ENCODE measurements at places on chromosomes 2 and 18.
A peak's percentile ranks its signal among the peaks of the same experiment; 100 is the strongest.

- DNase-seq = no peak
Measured at GRCh38 chr18:48999569-48999968, 48.8 kb upstream of the SMAD7 start.

DNA sequence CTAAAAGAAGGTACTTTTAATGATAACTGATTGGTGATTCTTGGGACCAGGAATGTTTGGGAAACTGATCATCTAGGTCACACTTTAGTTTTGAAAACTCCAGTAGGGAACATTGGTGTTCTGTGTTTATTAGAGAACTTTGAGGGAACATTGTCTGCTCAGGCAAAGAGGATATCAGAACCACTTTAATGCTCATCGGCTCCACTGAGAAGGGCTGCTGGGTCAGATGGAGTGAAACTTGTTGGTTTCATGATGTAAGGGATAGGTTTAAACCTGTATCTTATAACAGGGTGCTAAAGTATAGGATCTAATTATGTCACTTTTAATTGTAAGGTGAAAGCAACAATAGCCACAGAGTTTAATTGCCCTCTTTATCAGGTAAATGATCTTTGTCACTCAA, 14.2 kb upstream of the POLI start:
- DNase-seq = no peak

GRCh38 chr2:43488737-43489136, 107.1 kb downstream of the THADA start:
- DNase-seq = no peak

DNA sequence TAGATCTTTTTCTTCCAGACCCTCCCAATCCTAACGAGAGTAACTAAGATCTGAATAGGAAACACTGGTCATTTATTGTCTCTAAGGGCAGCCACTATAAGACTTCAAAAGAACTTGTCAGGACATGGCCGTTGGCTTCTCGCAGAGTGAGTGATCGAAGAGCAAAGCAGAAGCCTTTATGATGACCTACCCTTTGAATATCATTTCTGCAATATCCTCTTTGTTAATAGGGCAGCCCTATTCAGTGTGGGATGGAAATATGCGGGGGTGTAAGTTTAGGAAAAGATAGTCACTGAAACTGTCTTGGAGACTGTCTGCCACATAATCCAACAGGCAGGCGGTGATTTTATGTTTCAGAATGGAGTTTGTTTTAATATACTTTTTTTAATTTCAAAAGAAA, 70.9 kb downstream of the FBXO36 start:
- no peak for DNase-seq

DNA sequence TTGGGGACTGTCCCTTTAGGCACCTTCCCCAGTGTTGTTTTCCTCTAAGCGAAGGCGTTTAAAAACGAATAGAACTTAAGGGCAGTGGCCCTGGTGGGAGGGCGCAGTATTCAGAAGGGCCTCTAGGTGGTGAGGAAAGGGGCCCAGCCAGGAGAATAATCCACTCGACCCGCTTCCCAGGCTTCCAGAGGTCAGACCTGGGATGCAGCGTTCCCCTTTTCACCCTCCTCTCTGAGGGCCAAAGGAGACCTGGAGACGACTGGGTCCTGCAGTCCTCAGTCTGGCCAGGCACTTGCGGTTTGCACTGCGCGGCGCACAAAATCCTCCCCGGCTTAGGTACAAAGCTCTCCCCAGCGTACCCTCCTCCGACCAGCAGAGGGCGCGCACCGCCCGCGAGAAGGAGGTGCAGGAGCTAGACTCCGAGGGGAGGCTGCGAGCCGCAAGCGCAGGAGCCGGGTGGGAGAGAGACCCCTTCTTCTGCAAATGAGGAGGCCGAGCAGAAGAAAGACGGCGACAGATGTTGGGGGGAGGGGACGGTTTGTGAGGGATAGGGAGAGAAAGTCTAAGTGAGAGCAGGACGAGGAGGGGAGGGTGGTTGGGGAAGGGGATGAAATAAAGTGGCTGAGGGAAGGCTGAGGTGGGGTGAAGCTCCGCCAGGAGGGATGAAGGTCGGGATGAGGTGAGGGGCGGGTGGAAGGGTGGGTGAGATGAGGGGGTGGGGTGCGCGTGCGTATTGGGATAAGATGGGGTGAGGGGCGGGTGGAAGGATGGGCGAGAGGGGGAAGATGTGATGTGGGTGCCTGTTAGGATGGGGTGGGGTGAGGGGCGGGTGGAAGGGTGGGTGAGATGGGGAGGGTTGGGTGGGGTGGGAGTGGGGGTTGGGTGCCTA, 4.9 kb downstream of the FEV start:
- peak; percentile 87 for DNase-seq

All from Caco-2 (cell line).